Adipocyte (in vitro differentiated cells): ENCODE measurements at places on chromosomes 7 and 10.

DNA sequence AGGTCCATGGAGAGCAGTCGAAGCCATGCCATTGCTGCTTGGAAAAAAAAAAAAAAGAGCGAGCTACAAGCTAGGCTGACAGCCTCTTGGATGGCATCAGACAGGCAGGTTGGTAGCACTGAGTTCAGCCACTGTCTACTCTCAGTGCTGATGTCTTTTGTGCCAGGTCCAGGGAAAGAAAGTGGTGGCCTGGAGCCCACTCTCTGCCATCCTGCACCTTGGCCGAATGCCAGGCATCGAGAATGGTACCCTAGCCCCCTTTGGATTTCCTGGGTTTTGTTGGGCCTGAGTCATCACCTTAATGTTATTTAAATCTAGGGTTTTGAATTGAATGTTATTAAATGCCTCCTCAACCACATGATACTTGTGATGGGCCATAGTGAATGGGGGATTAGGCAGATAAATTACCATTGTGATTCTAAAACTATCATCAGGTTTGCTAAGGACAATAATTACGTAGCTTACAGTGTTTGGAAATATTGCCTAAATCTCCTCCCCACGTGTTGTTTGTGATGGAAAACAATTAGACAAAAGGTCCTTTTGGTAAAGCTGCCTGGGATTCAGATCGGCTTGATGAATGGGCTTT lies 195.7 kb upstream of the GPR26 start:
- no peak for DNase-seq

DNA sequence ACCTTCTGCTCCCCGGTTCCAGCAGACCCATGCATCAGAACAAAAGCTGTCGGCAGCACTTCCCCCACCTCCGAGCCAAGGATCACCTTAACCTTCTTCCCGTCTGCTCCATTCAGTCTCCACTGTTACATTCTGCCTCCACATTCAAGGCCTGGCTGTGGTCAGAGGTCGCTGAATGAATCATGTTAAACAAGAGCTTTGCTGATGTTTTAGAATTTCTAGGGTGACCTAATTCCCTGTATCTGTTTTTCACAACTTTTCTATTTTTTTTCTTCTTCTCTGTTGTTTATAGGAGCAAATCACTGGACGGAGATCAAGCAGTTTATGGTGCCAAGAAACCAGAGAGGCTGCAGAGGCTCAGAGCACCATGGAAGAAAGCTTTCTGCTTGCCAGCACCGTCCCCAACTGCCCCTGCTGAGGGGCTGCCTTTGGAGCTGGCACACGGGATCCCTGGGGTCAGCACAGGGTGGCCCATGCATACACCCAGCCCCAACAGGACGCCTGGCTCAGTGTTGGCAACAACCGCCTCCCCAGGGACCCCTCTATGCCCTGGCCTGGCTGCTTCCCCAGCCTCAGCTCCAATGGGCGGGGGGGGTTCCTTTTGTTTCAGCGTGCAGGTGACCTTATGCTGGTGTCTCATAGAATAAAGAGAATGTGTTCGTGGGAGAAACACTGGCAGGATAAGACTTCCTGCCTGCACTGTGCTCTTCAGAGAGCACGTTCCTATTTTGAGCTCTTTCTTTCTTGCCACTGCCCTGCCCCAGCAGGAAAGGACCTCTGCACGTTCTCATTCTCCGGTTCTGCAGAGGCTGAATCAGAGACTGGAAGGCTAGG lies 182.7 kb upstream of the LYZL2 start:
- DNase-seq = peak; percentile 59

- no peak for DNase-seq
Observed at GRCh38 chr10:106768204-106768603, 396.3 kb downstream of the SORCS1 start.

GRCh38 chr10:124020981-124021815 lies 72.2 kb downstream of the CHST15 start:
- DNase-seq = no peak

- DNase-seq = no peak
Observed at GRCh38 chr10:127091354-127091753, 105.0 kb downstream of the INSYN2A start.

DNA sequence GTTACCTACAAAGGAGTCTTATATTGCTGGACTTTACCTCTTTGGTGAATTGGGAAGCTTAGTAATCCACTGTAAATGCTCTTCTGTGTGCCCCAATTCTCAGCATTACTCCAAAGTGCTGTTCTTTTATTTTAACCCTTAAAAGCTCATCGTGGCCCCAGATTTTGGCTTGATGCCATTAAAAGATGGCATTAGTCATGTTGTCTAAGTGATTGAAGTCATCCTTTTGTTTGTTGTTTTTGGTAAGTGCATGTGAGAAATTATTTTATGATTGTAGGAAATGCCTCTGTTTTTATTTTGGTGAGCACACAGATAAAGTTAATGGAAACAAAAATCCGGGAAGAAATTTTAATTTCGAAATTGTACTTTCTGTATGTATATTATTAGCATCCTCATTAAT lies 82.5 kb upstream of the GATA3 start:
- no peak for DNase-seq

DNA sequence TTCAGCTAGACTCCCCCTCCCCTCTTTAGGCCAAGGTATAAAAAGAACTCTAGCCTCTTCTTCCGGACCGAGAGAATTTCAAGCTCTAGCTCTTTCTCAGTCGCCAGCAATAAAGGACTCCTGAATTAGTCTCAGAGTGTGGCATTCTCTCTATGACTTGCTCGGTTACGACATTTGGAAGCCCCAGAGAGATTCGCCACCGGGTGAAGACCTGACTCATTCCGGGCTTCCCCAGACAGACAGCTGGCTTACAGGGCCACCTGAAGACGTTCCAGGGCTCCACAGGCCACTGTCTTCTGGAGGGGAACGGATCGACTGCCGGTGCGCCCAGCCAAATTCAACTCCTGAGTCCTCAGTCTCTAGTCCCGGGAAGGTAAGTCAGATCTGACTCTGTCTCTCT lies at the start of gene AKR1B15:
Gene AKR1B15 (plus strand): TSS at position 234 of the 400 bp plus-strand sequence. CDS start 15,510 bp downstream, outside the sequence.
- no peak for DNase-seq

DNA sequence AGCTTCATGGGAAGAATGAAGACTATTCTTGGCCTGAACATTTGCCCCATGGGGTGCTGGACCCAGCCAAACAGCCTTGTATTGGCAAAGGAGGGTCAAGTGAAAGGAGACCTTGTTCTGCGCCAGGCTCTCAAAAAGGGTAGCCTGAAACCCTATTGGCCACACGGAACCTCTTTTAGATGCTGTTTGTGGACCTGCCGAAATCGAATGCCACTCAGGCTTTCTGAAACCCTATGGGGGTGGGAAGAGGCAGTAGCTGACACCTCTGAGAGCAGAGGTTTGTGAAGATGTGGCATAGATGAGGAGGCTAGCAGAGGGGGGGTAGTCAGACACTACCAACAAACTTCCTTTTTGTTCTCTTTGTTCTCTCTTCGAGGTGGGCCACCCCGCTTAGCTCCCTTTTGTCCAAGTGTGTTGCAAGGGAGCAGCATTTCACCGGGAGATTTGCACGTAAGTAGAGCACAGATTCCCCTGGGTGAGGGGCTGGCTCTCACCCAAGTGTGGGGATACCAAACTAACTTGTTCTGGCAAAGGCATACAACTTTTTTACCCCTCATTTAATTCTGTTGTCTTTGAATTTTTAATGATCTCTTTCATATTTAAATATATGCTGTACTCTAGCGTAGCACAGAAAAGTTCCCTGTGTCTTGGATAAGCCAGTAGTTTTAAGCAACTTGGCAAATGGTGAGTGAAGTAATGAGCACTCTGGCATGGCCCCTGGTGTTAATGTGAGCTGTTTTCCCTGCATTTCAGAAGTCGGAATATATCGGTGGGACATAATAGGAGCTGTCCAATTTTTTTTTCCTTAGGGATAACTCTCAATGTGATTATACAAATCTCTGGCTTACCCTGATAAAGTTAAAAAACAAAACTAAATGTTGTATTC lies 107.7 kb downstream of the SEPTIN7 start:
- DNase-seq = no peak

DNA sequence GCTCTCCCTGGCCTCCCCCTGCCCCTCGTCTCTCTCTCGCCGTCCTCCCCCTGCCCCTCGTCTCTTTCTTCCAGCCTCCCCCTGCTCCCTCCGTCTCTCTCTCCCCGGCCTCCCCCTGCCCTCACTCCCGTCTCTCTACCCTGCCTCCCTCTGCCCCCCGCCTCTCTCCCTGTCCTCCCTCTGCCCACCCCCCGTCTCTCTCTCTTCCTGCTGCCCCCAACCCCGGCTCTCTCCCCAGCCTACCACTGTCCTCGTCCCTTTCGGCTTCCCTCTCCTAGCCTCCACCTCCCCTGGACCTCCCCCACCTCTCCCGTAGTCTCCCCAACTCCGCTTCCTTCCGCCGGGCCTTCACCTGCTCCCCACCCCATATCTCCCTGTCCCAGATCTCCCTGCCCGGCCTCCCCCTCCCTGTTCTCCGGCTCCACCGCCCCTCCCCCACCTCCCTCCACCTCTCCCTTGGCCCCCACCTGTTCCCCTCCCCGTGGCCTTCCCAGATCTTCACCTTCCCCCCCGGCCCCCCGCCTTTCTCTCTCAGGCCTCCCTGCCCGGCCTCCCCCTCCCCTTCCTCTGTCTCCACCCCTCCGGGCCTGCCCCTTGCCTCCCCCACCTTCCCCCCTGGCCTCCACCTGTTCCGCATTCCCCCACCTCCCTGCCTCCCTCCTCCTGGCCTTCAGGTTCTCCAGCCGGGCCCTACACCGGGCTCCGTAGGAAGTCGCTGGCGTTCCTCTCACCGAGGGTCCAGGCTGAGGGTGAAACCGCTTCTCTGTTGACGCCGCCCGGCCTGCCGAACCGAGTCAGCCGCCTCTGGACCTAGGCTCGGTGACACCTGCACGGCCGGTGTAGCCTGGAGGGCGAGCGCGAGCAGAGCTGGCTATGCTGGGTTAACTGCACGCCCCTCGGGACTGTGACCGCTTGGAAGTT lies 1.2 kb downstream of the GET4 start:
- no peak for DNase-seq

GRCh38 chr7:146123715-146124114 lies 7.1 kb downstream of the CNTNAP2 start:
- DNase-seq = no peak

DNA sequence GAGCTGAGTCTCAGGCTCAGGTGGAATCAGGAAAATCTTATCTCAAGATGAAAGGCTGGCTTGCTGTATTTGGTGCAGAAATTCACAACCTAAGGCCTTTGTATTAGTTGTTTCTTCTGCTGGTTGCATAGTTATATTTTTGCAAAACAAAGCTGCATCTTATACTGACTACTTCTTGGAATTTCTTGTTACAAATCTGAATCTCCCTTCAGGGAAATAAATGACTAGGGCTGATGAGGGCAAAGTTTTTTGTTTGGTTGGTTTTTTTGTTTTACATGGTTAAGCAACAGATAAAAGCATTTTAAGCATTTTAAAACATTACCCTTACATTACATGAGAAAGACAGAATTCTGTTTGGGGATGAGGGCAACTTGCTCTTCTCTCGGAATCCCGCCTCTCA lies 13.9 kb upstream of the LRRN3 start:
- DNase-seq = no peak

GRCh38 chr10:132447446-132448247 lies 50.6 kb downstream of the PWWP2B start:
- DNase-seq = peak; percentile 77

GRCh38 chr7:11450281-11450680 lies 381.7 kb downstream of the THSD7A start:
- no peak for DNase-seq

- DNase-seq = no peak
Observed at GRCh38 chr10:28737096-28737495, 59.8 kb downstream of the BAMBI start.

DNA sequence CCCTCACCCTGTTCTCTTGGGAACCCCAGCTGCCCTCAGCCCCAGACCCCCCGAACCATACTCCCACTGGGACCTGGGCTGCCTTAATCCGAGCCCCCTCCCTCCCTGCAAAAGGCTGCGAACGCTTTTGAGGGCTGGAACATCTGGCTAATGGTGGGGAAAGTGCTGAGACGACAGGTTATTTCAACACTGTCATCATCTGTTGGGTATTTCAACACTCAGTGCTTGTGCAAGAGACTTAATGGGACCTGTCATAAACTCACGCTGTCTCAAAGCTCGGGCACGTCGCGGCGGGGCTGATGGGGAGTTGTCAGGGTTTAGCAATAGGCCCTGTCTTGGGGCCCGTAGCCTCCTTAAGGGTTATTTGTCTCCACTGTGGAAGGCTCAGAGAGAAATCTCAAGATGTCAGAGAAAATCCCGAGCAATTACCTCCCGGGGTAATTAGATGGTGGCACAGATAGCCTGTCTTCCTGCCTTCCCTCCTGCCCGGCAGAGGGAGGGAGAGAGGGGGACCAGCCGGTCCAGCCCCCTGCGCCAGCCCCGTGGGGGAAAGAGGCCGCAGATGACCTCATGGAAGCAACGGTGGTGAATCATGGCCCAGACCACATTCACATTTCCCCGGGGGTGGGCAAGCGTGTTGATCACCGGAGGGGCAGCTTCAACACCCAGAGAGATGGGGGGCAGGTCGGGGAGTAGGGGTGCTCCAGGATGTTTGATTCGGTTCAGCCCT lies 88.7 kb upstream of the MYL10 start:
- peak; percentile 88 for DNase-seq

DNA sequence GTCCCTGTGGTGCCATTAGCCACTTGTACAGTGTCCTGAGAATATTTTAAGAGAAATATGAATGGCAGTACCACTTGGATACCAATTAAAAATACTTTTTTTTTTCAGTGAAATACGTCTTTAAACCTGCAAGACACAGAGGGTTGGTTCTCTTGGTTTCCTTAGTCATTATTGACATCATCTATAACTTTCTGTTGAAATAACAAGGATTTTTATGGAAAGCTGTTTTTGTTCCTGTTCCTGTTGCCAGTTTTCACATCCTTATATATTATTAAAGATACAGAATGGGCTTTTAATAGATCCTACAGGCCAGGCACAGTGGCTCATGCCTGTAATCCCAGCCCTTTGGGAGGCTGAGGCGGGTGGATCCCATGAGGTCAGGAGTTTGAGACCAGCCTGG lies 579.9 kb downstream of the AUTS2 start:
- DNase-seq = no peak

GRCh38 chr7:123440101-123440548 lies 94.3 kb downstream of the IQUB start:
- DNase-seq = no peak

DNA sequence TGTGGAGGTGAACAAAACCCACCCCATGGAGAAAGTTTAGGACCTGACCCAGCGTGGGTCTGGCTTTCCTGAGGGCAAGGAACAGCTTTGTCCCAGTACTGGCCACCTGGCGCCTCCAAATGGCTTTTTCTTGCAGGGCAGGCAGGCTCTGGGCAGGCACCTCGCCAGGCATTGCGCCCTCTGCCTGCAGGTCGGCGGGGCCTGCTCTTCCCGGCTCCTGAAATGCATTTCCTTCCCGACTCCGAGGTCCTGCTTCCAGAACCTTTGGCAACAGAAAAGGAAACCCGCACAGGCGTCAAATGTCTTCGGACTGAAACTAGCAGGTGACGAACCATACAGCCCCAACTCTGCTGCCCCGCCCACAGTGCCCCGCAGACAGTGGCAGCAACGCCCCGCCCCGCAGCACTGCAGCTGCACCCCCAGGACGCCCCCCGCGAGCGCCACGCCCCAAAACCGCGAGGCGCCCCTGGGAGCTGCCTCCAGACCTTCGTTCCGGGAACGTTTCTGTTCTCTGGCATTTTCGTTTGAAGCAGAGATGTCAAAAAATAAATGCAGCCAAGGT lies 65.5 kb downstream of the C10orf143 start:
- DNase-seq = peak; percentile 30

- no peak for DNase-seq
Observed at GRCh38 chr10:85420501-85421191, 945.9 kb downstream of the GRID1 start.
